ENCODE measurements at places on chromosomes 5 and 9. TPM values are rescaled to one million over a fixed set of nuclear protein-coding genes. Genes with fewer than 3 reads are reported as not detected.

DNA sequence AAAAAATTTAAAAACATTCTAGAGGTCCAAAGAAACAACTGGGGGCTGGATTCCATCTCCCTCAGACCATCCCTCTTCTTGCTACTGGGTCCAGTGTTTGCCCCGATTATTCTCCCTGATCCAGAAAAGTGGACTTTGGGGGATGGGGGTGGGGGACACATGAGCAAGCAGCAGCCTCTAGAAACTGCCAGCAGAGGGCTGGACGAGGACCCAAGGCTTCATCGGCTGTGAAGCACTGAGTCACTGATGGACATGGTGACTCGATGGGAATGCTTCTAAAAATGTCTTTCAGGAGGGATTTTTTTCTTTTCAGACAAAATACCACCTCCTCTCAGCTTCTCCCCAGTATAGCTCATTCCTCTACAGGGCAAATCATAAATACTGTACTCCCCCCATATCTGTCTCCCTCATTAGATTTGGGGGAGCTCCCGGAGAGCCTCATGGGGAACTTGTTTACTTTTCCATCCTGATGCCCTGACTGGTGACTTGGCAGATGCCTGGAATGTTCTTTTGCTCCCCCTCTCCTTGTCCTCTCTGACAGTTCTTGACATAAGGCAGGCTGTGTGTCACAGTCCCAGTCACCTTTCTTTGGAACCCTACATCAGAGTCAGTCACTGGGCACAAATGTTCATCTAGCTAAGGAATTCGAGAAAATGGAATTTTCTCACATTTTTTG is 67.2 kb upstream of the STC2 start:
- H3K4me1 ChIP-seq, result peaks cover 3% of the 10 kb centered on the region
- no peak for DNase-seq
- no peaks in the 10 kb centered on the region for H3K36me3 ChIP-seq
- H3K4me3 ChIP-seq, result no peak overlapping the region
- peaks cover 6% of the 10 kb centered on the region for H3K27me3 ChIP-seq

DNA sequence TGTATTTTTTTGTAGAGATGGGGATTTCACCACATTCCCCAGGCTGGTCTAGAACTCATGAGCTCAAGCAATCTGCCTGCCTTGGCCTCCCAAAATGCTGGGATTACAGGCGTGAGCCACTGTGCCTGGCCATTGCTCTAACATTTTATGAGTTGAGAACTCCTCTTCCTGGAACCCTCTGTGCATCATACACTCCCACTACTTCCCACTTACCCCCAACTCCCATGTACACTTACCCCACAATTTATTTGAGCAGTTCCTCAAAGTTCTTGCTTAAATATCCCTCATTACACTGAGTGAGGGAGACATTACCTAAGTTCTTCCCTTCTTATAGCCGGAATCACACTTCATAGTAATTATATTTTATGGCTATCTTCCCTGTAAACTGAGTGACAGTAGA is 42.9 kb upstream of the GALNT10 start:
- no peak overlapping the region for H3K4me3 ChIP-seq
- DNase-seq, result no peak
- H3K4me1 ChIP-seq, result no peaks in the 10 kb centered on the region
- H3K27me3 ChIP-seq, result peaks cover 5% of the 10 kb centered on the region

Gene SHISAL2B
- total RNA-seq, result not detected

GRCh38 chr5:163633926-163634460 is 128.6 kb downstream of the MAT2B start:
- H3K27ac ChIP-seq, result no peak overlapping the region
- H3K36me3 ChIP-seq, result no peaks in the 10 kb centered on the region
- no peaks in the 10 kb centered on the region for H3K27me3 ChIP-seq
- no peaks in the 10 kb centered on the region for H3K4me1 ChIP-seq
- H3K4me3 ChIP-seq, result no peak overlapping the region
- DNase-seq, result no peak

DNA sequence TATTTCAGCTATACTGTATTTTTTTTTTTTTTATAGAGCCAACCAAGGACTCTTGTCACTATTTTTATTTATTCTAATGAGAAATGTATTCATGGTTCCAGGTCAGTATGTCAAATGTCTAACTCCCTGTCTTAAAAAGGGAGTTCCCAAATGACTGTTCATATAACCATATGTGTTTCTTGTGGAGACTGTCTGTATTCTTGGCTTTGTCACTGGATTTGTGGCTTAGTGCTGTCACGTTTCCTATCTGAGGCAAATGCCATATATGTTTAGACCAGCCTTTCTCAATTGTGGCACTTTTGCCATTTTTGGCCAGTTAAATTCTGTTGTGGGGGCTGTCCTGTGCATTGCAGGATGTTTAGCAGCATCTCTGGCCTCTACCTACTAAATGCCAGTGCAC is 3.1 kb downstream of the GCNT1 start:
- no peak overlapping the region for H3K27ac ChIP-seq
- H3K36me3 ChIP-seq, result peaks cover 14% of the 10 kb centered on the region
- peaks cover 37% of the 10 kb centered on the region for H3K4me1 ChIP-seq
- DNase-seq, result no peak
- H3K27me3 ChIP-seq, result no peaks in the 10 kb centered on the region

- H3K27me3 ChIP-seq, result no peaks in the 10 kb centered on the region
- DNase-seq, result peak; percentile 61
- peak overlapping the region; percentile 81 for H3K4me3 ChIP-seq
- H3K4me1 ChIP-seq, result peaks cover 67% of the 10 kb centered on the region
Measured at GRCh38 chr5:343461-344401, 22.2 kb downstream of the AHRR start.

DNA sequence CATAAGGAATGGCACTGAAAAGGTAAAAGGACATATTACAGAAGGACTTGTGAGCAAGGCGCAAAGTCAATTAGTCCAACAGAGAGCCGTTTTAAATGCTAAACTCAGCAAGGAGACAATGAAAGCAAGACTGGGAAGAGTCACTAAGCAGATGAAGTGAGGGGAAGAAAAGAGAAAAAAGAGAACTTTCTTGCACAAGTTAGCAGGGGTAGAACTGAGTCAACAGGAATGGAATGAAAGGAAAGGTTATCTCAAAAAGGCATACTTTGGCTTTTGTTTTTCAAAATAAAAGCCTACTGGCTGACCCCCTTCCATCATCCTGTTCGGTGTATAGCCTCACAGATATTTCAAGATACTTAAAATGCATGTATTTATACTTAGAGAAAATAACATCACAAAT is 75.0 kb downstream of the NR6A1 start:
- H3K27ac ChIP-seq, result no peak overlapping the region
- H3K36me3 ChIP-seq, result no peaks in the 10 kb centered on the region
- no peaks in the 10 kb centered on the region for H3K4me1 ChIP-seq
- no peak for DNase-seq
- H3K27me3 ChIP-seq, result no peaks in the 10 kb centered on the region

GRCh38 chr5:177049285-177049684 is 26.8 kb downstream of the ZNF346 start:
- H3K4me1 ChIP-seq, result no peaks in the 10 kb centered on the region
- H3K27me3 ChIP-seq, result no peaks in the 10 kb centered on the region
- DNase-seq, result no peak
- H3K27ac ChIP-seq, result no peak overlapping the region

DNA sequence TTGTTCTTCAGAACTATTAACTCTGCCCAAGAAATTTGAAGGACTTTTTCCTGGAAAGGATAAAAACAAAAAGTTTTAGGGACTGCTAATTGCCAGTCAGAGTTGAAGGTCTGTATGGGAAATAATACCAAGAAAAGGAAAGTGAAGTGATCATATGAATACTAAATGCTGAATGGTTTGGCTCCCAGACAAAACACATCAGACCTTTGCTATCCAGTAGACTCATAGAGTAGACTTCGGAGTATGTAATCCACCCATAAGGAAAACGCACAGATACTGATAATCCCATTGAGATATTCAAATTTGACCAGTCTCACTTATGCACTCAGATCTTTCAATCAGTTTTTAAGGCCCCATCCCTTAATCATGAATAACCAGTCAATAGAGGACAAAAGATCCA is 319.0 kb upstream of the PTGER4 start:
- H3K27me3 ChIP-seq, result no peaks in the 10 kb centered on the region
- peaks cover 14% of the 10 kb centered on the region for H3K36me3 ChIP-seq
- H3K4me3 ChIP-seq, result no peak overlapping the region
- H3K27ac ChIP-seq, result no peak overlapping the region

DNA sequence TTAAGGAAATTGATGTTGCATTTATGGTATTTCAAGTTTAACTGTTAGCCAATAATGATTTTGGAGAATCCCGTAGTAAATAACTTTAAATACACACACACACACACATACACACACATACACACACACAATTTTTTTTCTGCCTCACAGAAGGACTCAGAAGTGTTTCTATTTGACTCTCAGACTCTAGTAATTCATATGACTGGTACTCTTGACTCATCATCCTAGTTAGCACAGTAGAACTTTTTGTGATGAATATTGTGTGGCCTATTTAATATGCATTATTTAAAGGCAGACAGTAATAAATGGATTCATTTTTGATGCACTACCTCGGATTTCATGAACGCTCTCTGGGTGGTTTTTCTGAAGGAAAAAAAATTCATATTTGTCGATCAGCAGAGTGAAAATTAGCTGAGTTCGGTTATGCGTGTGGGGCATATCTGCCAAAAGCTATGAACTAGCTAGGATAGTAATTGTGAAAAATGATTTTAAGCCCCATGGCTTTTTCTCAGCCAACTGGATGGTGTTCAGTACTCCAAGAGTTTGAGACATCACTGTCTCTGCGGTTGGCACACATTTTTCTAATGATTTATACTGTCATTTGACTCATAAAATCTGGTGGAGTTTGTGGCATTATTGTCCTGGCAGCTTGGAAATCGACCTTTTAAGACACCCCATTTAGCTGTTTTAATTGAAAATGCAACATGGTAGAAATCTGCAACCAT is 102.2 kb downstream of the PCSK5 start:
- H3K36me3 ChIP-seq, result no peaks in the 10 kb centered on the region

DNA sequence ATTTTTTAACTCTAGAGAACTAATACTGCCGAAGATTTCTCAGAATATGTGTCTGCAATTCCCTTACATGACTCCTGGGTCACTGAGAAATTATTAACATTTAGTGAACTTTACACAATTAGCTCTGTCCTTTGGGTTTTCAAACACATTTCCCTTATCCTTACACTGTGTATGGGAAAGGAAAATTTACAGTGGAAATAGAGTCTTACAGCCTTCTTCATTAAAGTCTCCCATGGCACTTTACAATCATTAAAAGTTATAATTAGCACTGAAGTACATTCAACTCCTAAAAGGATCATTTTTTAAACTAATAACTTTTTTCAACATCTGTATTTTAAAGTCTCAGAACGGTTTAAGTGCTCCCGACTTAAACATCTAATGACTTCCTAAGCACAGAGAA is 627.5 kb upstream of the TYRP1 start:
- no peak overlapping the region for H3K27ac ChIP-seq
- H3K4me3 ChIP-seq, result no peak overlapping the region
- H3K36me3 ChIP-seq, result no peaks in the 10 kb centered on the region
- no peaks in the 10 kb centered on the region for H3K4me1 ChIP-seq

Gene TMEFF1
- total RNA-seq, result not detected

GRCh38 chr5:111602817-111603445 is 90.6 kb upstream of the STARD4 start:
- H3K27ac ChIP-seq, result no peak overlapping the region
- no peak overlapping the region for H3K4me3 ChIP-seq
- no peaks in the 10 kb centered on the region for H3K4me1 ChIP-seq
- no peaks in the 10 kb centered on the region for H3K27me3 ChIP-seq
- H3K36me3 ChIP-seq, result no peaks in the 10 kb centered on the region

GRCh38 chr5:100950985-100951384 is 47.9 kb upstream of the ST8SIA4 start:
- H3K4me3 ChIP-seq, result no peak overlapping the region
- H3K4me1 ChIP-seq, result no peaks in the 10 kb centered on the region
- peaks cover 2% of the 10 kb centered on the region for H3K36me3 ChIP-seq
- no peak overlapping the region for H3K27ac ChIP-seq

DNA sequence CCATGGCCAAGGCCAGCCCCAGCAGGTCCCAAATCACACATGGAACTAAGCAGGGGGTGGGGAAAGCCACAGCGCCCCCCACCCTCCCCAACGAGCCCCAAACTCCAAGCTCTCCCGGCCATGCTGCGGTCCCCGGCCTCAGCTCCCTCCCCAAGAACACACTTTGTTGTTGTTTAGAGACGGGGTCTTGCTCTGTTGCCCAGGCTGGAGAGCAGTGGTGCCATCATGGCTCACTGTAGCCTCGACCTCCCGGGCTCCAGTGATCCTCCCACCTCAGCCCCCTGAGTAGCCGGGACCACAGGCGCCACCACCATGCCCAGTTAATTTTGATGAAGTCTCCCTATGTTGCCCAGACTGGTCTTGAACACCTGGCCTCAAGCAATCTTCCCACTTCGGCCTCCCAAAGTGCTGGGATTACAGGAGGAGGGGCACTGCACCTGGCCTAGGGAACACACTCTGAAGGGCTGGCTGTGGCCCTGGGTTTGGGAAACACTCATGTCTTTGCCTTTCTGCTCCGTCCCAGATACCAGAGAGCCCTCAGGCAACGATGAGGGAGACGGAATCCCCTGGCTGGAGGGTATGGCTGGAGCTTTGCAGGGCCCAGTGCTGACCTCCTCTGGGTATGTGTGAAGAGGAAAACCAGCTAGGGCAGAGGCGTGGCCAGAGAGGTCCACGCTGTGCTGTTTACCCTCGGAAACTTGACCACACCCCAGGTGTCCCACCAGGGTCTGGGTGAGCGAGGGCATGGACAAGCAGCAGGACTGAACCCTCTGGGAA is 53.2 kb upstream of the UBAC1 start:
- H3K27me3 ChIP-seq, result no peaks in the 10 kb centered on the region
- H3K36me3 ChIP-seq, result no peaks in the 10 kb centered on the region
- no peak overlapping the region for H3K4me3 ChIP-seq
- H3K27ac ChIP-seq, result no peak overlapping the region

DNA sequence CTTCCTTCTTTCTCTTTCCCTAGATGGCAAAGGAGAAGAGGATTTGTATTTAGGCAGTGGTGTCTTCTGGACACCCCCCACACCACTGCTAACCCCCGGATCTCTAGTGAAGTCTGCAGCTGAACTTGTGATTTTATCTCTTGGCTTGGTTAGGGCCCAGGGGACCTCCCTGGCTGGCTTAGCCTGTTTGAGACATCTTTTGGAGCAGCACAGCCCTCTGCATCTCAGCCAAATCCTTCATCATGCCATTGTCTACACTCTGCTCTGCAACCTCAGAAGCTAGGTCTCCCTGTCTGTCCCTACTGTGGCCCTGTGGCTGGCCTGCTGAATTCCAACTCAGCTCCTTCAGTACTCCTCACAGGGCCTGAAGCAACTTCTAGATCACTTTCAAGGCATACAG is 81.7 kb downstream of the MUSK start:
- H3K36me3 ChIP-seq, result no peaks in the 10 kb centered on the region
- H3K27me3 ChIP-seq, result no peaks in the 10 kb centered on the region

DNA sequence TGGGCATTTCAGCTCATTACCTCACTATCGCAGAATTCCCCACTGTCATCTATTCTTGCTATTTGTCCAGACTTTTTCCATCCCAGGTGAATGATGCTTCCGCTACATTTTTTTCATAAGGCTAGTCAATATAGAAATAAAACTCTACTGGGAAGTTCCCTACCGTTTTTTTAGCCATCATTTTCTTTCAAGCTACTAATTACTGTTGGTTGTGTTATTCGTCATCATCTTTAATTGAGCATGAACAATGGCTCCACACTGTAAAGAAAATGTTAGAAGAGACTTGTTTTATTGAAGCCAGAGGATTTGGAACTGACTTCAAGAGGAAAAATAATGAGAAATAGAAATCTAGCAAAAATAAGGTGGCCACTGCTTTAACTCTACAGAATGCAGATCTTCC is 265.0 kb downstream of the ZNF608 start:
- no peak overlapping the region for H3K4me3 ChIP-seq
- no peaks in the 10 kb centered on the region for H3K4me1 ChIP-seq
- DNase-seq, result no peak

Data from activated CD8-positive, alpha-beta T cell treated with anti-CD3 and anti-CD28 coated beads, Interleukin-2, amount 10 ng/mL, durations not matched to agents 7 days and 5 days (primary cell).